Motor neuron (in vitro differentiated cells): ENCODE measurements at places on chromosomes 16 and 17. TPM values are rescaled to one million over a fixed set of nuclear protein-coding genes. Genes with fewer than 3 reads are reported as not detected.

DNA sequence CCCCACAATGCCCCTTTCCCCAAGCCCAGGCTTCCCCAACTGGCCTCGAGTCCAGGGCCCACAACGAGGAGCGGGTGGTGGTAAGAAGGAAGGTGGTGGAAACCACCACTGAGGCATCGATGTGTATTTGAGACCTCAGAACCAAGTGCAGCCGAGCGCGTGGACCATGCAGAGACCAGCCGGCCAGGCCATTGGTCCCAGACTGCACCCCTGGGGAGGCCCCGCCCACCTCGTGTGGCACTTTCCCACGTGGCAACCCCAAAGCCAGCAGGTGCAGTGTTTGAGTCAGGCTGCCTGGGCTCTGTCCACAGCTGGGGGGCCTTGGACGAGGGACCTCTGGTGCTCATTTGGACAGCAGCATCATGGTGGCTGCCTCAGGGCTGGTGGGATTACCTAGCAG is 28.1 kb upstream of the BAHCC1 start:
- no peak for ATAC-seq

DNA sequence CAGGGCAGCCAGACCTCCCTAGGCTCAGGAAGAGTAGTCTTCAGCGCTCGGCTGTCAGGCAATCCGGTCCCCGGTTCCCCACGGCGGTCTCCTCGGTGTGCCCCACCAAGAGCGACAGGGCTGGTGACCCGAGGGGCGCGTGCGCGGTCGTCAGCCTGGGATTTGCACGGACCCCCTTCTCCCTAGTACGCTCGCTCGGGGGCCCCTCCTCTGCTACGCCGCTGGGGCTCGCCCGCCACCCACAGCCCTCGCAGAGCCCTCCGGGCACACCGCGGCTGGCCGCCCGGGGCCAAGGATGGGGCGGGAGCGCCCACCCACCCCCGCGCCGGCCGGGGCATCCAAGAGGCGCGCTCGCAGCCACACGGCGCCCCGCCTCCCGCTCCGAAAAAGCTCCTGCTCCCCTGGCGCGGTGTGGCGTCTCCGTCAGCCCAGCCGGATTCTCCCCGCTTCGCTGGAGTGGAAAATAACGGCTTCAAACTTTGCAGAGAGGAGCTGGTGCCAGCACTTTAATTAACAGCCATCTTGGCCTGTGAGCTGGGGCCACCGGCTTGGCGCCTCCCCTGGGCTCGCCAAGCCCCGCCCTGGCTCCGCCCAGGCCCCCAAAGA is 2.1 kb upstream of the C1QL1 start:
- ATAC-seq = peak; percentile 12

- no peak for ATAC-seq
Measured at GRCh38 chr17:77426676-77427386, 286.1 kb downstream of the SEC14L1 start.

GRCh38 chr17:49471769-49472168 is 23.3 kb upstream of the NGFR start:
- no peak for ATAC-seq

DNA sequence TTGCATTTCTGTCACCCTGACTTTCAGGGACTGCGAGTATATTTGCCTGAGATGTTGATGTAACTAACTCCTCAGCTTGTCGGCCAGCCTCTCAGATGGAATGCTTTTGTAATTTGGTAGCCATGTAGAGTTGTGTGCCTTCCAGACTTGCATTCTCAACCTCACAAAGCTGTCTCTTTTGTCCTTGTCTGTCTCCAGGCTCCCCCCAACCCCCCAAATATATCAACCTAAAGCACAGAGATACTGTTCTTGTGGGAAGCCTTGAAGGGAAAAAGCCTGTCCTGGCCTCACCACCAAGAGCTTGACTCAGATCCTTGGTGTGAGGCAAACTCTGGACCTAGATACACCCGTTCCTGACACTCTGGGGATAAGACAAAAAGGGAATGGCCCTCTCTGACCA is 18.4 kb downstream of the SAP30BP start:
- peak; percentile 13 for ATAC-seq

- no peak for ATAC-seq
Measured at GRCh38 chr16:79177018-79177417, 423.5 kb downstream of the MAF start.

The ZNF263 gene
- total RNA-seq = 34.6 and 36.0 TPM in 2 replicates

GRCh38 chr17:65278050-65278819 is 141.1 kb downstream of the RGS9 start:
- ATAC-seq = peak; percentile 86

- no peak for ATAC-seq
Measured at GRCh38 chr17:59154292-59154720, 680 bp downstream of the SKA2 start.

DNA sequence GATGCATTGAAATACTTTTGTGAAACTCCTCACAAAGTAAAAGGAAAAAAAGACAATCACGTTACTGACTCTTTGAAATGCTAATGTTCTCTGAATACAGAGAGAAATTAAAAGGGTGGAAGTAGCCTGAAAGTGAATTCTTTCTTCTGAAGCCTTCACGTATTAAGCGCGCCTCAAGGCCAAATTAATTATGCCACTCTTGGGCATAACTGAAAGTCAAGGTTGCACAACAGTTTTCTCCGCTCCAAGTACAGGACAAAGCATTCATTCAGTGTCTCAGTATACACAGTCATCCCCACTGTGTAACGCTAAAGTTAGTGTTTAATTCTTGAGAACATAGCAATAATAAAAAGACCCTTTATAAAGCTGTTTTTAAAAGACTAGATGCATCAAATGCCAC is 21.5 kb downstream of the PARN start:
- ATAC-seq = peak; percentile 53

DNA sequence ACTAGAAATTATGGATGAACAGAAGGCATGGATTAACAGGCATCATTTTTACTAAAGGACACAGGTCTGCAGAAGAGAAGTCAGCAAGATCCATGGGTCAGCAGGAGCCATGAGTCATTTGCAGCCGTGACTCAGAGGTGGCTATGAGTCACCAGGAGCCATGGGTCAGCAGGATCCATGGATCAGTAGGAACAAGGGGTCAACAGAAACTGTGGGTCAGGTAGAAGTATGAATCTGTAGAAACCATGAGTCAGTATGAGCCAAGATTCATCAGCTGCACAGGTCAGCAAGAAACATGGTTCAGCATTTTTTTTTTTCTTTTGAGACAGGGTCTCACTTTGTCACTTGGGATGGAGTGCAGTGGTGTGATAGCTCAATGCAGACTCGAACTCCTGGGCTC is 58.2 kb upstream of the HS3ST4 start:
- no peak for ATAC-seq

The RAB26 gene
- 5.4 and 5.5 TPM in 2 replicates for total RNA-seq

The TEKT1 gene
- total RNA-seq = 0.14 and 0.19 TPM in 2 replicates
